Activated T-cell treated with anti-CD3 and anti-CD28 coated beads for 1 hour (primary cell): ENCODE measurements at places on chromosomes 2 and 18.

DNA sequence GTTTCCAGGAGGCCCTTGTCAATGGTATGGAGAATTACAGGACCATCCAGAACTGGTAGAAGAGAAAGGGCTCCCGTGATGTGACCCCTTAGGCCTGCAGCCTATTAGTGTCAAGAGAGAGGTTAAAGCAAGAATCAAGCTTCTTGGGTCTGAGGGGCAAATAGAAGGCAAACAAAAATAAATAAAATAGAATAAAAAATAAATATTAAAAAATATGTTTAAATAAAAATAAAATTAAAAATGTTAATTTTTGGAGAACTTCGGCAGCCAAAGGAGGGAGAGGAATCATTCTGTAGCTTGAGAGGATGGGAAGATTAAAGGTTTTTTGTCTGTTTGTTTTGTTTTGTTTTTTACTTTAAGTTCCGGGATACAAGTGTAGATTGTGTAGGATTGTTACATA lies 15.2 kb upstream of the TMEM178A start:
- no peak for DNase-seq

DNA sequence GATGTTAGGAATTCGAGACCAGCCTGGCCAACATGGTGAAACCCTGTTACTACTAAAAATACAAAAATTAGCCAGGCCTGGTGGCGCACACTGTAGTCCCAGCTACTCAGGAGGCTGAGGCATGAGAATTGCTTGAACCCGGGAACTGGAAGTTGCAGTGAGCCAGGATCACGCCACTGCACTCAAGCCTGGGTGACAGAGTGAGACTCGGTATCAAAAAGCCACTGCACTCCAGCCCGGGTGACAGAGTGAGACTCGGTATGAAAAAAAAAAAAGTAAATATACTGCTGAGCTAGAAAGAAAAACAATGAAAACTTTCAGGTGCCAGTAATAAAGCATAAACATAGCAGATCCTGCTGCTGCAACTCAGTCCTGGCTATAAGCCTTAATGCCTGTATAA lies 73.5 kb downstream of the STRN start:
- DNase-seq, result no peak

- DNase-seq, result no peak
Measured at GRCh38 chr2:158740127-158740526, 55.0 kb upstream of the DAPL1 start.

GRCh38 chr2:137729305-137729704 lies 235.0 kb upstream of the HNMT start:
- DNase-seq, result no peak

- DNase-seq, result no peak
Measured at GRCh38 chr18:7844017-7844416, 276.9 kb downstream of the PTPRM start.

GRCh38 chr2:210460322-210461227 lies 16.0 kb downstream of the LANCL1 start:
- no peak for DNase-seq

- no peak for DNase-seq
Measured at GRCh38 chr2:62547854-62548253, 41.9 kb upstream of the TMEM17 start.

- DNase-seq, result no peak
Measured at GRCh38 chr2:81644189-81644588, 1339.6 kb upstream of the LRRTM1 start.

DNA sequence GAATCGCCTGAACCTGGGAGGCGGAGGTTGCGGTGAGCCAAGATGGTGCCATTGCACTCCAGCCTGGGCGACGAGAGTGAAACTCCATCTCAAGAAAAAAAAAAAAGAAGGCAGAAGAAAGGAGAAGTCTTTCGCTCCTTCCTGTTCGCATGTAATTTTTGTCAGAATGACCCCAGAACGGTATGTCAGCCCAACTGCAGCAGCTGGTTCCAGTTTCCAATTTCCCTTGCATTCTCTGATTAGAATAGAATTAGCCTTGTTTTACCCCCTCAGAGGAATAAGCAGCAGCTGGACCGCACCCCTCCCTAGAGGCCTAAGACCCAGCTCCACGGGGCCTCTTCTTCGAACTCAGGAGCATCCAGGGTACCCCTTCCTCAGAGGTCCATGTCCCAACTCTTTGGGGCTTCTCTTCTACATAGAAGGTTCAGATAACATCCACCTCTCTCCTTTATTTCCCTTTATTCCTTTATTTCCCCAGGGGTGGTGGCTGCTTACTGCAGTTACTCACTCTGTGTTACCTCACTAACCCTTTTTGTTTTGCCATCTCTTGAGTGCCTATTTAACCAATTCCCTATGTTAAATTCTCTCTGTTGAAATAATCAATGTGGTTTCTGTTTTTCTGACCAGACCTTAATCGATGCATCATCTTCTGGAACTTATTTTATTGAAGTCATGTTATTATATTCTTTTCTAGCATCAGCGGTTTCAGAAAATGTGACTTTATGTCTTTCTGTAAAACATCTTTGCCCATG lies 7.2 kb upstream of the PUM2 start:
- DNase-seq, result no peak
